ENCODE measurements at places on chromosomes 11 and 22.

- DNase-seq = no peak
These were observed 941.8 kb downstream of the BRD1 start for GRCh38 chr22:48885919-48886305.

- DNase-seq = no peak
These were observed 48.8 kb downstream of the TRIM44 start for GRCh38 chr11:35711173-35711910.

- no peak for DNase-seq
These were observed 30.1 kb downstream of the ARHGAP8 start for GRCh38 chr22:44782363-44782963.

GRCh38 chr11:73667891-73668290, 21.5 kb downstream of the PLEKHB1 start:
- no peak for DNase-seq

- DNase-seq = no peak
These were observed 9.6 kb downstream of the ANKK1 start for GRCh38 chr11:113397212-113397611.

GRCh38 chr11:1674173-1675131, 22.5 kb upstream of the KRTAP5-6 start:
- DNase-seq = no peak

DNA sequence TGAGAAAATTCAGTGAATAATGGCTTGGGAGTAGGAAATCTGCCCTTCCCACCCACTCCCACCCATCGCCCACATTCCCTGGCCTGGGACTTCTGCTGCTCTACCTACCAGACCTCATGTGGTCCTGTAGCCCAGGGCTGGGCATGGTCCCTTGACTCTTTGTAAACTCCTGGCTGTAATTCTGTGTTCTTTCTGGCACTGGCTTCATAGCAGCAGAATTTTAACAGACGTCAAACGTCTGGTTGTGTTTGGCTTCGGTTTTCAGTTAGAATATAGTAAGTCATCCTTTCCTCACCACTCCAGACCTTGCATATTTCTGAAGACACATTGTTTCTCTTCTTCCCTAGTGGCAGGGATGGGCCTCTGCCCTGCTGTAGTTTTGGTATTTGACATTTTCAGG, 210.6 kb downstream of the CSNK2A3 start:
- DNase-seq = no peak

- no peak for DNase-seq
These were observed 4.4 kb upstream of the KCNC1 start for GRCh38 chr11:17730137-17730536.

- no peak for DNase-seq
These were observed 83.7 kb downstream of the COMMD9 start for GRCh38 chr11:36205536-36205935.

DNA sequence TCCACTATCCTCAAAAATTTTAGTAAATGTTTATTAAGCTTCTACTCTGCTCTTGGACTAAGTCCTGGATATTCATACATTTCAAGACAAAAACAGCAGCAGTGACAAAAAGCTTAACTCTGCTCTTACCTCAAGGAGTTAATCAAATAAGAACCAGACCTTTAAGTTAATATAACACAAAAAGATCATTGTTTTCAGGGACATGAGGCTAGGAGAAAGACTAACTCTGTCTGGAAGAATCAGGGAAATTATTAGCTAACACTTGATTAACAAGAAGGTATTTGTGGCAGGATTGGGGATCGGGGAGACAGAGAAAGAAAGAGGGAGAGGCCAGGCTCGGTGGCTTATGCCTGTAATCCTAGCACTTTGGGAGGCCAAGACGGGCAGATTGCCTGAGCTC, 74.4 kb downstream of the PPP2R1B start:
- DNase-seq = peak; percentile 12

GRCh38 chr11:120867531-120867930, 156.4 kb upstream of the TBCEL start:
- no peak for DNase-seq

DNA sequence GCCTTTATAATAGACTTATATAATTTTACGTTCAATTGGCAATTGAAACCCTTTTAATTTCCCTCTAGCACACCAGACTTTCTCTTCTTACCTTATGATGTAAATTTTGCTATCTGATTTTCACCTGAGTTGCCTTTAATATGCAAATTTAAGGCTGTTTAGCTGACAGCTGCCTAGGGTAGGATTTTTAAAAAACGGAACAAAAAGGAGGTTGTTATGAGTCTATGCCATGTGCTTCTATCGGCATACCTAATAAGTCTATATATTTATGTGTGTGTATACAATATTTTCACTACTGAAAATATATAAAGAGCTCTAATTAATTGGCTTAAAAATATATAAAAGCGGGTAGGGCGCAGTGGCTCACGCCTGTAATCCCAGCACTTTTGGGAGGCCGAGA, 11.8 kb upstream of the SELENOH start:
- no peak for DNase-seq

DNA sequence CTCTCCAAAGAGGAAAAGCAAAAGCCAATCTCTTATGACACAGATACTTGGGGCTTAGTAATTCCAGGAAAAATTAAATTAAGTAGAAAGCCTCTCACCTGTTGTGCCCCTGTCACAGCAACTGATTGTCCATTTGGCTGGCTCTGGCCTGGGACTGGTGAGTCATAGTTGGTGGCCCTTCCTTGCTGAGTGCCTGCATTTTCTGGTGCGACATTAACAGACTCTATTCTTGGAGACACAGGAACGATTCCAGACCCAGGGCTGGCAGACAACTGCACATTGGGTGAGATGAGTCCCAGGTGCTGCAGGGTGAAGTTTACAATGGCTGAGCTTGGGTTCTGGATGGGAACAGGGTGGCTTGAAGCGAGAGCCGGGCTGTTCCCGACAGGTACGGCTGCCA, 15.6 kb downstream of the E2F8 start:
- no peak for DNase-seq

DNA sequence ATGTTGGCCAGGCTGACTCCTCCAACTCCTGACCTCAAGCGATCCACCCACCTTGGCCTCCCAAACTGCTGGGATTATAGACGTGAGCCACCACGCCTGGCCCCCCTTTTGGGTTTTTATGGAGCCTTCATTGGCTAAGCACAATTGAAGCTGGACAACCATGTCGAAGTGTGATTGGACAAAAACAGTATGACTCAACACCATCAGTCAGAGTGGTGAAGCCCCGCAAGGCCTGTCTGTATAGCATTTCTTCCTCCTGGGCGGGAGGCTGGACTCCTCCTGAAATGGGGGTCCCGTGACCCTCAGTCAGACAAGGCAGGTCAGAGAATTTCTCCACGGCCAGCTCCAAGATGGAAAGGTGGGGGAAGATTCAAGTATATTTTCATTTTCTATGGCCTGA, 3.1 kb upstream of the PARVB start:
- no peak for DNase-seq

- peak; percentile 26 for DNase-seq
These were observed 7.3 kb downstream of the CABP7 start for GRCh38 chr22:29727131-29727523.

DNA sequence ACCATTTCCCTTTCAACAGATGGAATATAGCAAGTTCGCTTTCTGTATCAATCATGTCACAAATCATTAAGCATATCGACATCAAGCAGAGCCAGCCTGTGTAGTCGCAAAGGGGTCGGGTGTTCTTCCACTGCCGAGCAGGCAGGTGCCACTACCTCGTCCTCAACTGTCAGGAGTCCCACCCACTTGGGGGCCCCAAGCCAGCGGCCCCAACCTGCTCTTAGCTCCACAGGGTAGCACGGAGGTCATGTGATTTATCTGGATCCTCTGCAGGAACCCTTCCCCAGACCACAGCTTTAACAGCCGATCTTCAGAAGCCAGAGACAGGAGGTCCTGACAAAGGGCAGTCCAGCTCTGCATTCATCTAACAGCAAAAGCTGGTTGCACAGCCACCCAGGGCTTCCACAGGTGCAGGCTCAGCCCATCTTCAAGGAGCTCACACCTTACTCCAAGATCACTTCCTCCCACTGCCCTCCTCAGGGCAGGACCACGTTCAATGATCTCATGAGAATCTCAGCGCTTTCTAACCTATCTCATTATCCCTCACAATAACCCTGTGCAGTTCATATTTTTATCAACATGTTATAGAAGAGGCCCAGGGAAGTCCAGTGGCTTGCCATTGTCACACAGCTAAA, 110.2 kb downstream of the TRIM29 start:
- no peak for DNase-seq

- DNase-seq = no peak
These were observed 312.8 kb downstream of the TTC28 start for GRCh38 chr22:28366856-28367255.

DNA sequence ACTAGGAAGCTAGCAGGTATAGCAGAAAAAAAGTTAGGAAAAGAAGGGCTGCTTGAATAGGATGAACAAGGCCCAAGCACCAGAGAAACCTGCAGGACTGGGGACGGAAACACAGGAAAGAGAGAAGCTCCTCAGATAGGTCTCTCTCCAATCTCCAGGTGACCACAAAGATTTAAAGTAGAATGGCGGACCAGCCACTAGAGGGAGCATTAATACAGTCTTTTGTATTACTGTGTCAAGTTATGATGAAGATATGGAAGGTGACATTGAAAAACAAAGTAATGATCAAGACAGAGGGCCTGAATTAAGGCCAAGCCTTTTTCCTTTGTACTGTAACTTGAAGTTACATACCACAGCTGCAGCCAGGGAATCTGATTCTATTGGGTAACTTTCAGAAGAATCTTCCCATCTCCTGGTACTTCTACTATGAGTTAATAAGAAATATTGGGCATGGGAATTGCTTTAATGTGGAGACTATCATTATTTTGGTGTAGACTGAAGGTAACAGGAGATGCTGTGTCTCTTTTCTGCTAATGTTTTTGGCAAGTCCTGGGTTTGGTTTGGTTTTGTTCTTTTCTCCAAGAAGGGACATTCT, 33.8 kb downstream of the OR2AG2 start:
- DNase-seq = peak; percentile 56

Data from small intestine (tissue), 16 donors.